ENCODE measurements at places on chromosomes 12 and 14.
A peak's percentile ranks its signal among the peaks of the same experiment; 100 is the strongest.

DNA sequence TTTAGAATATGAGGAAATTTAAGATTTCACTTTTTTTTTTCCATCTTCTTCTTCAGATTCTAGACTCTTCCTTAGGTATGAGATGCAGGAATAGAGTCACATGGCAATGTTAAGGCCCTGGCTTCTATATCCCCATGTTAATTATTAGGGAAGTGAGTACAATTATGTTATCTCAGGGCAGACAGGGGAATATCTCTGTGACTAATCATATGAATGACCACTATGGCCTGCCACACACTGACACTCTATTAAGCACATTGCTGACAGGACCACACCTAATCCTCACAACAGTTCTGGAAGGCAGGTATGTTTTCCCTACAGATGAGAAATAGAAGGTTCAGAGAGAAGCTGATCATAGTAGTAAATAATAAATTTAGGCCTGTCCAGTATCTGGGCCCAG is 69.4 kb upstream of the PTPRQ start:
- DNase-seq = no peak

DNA sequence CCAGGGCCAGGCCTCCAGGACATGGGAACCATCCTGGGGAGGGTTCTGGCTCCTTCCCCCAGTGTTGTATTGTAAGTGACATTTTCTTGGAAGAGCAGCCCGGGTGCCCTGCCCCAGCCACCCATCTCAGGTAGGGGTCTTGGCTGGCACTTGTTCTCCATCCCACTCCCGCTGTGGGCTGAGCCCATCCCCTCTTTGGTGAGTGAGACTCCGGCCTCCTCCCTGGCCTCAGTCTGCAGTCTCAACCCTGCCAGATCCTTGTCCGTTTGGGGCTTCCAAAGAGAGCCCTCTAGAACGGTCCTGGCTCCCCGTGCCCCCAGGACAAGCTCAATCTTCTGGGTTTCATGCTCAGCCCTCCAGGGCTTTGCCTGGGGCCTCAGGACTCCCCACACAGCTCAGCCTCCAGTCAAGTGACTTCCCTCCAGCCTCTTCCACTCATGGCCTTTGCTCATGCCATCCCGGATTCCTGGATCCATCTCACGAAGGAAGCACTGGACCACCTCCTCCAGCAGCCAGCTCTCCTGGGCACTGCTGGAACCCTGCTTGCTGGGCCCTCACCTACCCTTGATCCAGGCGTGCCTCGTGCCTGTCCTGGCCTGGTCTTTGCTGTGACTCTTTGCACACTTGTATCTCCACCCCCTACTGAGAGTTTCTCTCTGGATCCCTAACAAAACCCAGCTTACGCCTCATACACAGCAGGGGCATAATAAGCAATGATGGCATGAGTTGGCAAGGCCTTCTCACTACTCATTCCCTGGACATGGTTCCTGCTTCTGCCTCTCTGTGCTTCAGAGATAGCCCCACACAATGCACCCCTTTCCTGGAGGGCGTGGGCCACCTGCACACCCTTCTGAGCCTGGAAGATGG is 297.4 kb upstream of the RTL1 start:
- no peak for DNase-seq

GRCh38 chr14:85315733-85316290 is 214.1 kb upstream of the FLRT2 start:
- DNase-seq = no peak

DNA sequence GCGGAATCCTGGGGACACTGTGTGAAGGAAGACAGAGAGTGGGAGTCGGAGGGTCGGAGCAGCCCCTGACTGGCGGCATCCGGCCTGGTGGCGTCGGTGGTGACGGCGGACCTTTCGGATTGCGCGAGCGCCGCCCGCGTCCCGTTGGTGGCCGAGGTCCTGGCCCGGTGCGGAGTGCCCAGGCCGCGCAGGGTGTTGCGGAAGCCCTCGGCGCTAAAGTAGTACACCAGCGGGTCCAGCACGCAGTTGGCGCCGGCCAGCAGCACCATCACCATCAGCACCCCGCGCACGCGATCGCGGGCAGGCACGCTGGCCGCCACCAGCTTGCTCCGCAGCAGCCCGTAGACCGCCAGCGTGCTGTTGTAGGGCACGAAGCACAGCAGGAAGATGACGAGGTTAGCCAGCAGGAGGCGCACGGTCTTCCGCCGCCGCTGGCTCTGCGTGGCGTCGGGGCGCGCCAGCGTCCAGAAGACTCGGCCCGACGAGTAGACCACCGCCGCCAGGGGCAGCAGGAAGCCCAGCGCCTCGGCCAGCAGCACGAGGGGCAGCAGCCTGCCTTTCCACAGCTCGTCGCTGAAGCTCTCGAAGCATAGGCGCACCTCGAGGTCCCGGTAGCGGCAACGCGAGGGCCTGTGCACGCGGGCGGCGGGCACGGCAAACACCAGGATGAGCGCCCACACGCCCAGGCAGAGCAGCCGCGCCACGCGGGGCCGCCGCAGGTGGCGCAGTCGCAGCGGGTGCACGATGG is 13.1 kb upstream of the CHD4 start:
- peak; percentile 78 for DNase-seq

GRCh38 chr12:121974026-121974985 is 47.4 kb upstream of the BCL7A start:
- no peak for DNase-seq

GRCh38 chr12:12954356-12954755 is 2.4 kb upstream of the GPRC5D start:
- DNase-seq = no peak

DNA sequence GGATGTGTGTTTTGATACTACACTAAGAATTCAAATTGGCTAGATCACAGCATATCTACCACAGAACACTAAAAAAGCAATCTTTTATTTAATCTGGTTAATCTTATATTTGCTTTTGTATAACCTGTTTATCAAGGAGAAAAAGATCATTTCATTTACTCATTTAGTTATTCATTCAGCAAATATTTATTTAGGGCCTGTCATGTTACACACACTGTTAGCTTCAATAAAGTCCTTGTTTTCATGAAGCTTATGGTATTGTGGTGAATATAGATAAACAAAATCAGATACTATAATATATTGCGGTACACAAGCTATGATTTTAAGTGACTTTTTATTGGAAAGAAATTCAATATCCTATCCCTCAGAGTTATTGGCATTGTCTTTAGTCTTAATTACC is 350.8 kb downstream of the LRFN5 start:
- no peak for DNase-seq

GRCh38 chr14:95059126-95059525 is 98.2 kb downstream of the DICER1 start:
- DNase-seq = no peak

DNA sequence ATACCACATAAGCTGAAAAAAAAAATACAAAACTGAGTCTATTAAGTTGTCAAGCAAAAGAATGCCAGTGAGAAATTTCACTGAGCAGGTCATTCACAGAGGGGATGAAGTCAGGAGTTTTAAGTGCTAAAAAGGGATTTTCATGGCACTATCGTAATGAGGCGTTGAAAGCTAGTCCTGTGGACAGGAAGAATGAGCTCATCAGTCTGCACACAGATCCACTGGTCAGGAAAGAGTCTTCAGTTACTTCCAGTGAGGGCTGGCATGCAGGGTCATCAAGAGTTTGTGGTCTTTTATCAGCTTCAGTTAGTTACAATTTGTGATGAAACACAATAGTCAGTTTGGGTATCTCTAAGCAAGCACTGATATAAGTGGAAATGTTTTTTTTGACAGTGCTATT is 88.1 kb upstream of the WSCD2 start:
- DNase-seq = no peak

DNA sequence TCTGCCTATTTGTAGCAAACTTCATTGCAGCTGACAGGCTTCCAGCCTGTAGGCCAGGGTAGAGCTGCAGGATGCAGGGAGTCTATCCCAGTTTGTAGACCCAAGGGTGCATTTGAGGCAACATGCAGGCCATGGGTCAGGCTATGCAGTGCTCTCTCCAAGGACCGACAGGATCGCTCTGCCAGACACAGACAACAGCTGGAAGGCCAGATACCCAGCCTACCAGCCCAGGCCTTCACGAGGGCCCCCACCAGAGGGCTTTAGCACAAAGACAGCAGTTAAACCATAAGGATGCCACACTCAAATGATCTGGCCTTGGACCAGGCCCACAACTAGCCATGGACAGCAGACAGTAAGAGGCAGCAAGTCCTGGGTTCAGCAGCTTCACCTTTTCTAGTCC is 10.3 kb downstream of the KCTD10 start:
- DNase-seq = no peak

DNA sequence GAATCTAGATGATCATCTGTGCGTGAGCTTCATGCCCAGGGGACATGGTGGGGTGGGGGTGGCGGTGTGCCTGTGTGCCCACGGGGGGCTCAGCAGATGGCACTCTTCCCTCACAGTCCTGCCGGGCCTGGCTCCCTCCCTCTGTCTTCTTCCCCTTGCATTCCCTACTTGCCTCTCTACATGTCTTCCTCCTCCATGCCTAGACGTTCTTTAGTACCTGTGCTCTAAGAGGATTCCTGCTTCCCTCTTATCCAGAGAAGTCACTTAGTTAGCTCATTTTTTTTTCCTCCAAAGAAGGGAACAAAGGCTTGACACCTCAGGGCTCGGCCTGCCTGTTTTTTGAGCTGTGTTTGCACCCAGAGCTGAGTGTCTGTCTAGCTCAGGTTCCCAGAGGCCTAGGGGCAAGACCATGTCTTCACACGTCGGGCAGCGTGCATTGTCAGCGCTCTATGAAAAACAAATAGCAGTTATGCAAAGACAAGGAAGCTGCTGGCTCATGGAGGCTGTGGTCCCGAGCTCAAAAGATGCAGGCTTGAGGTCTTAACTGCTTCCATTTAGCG is 48.8 kb downstream of the NINJ2 start:
- DNase-seq = peak; percentile 51

DNA sequence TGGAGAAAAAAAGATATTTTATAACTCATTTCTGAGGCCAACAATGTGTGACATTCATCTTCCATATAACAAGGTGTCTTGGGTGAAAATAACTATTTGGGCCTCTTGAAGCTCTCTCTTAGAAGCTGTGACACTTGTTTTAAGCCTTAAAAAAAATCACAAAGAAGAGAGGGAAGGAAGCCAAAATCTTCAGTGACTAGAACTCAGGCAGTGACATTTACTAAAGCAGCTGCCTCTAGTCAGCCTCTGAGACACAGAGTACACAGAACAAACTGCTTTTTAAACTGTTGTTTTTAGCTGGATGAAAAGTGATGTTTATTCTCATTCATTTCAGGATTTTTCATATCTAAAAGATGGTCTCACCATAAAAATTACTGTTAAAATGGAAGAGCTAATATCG is 793.6 kb downstream of the GALC start:
- no peak for DNase-seq

- DNase-seq = no peak
Observed at GRCh38 chr14:104561632-104562495, 17.7 kb upstream of the C14orf180 start.

GRCh38 chr14:101865288-101865687 is 99.1 kb upstream of the DYNC1H1 start:
- peak; percentile 42 for DNase-seq

DNA sequence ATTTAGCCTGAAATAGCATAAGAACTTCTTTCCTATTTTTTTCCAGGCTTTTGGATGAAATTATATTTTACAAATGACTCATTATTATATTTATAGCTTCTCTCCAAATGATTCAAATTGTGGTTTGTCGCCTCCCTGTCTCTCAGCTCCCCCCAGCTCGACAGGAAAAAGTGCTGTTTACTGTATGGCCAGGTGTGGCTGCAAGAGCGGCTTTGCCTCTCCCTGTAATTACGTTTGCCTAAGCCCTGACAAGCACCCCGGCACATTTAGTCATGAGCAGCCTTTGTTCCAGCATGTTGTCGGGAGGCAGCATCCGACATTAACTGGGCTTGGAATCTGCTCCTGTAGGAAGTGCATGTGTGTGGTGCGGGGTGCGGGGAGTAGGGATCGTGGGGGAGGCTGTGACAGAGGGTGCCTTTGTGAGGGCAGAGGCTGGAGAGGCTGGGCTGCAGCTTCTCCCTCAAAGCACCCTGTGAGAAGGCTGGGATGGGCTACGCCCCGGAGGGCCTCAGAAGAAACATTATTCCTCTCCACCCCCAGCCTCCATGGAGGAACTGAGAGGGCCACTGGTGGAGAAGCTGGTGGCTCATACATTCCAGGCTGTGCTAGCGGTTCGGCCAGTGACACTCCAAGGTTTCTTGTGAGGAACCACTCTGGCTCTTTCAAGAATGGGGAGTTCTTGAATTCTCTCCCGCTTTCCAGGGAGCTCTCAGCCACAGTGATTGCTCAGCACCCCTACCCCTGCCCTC is 42.1 kb upstream of the CTDSP2 start:
- DNase-seq = peak; percentile 68

Data from astrocyte of the hippocampus (primary cell).